Activated CD4-positive, alpha-beta T cell treated with anti-CD3 and anti-CD28 coated beads, Interleukin-10, Interleukin-2, amounts not matched to agents 100 ng/mL and 50 ng/mL, durations not matched to agents 16 hours and 8 hours (primary cell): ENCODE measurements at places on chromosomes 16 and 17.

DNA sequence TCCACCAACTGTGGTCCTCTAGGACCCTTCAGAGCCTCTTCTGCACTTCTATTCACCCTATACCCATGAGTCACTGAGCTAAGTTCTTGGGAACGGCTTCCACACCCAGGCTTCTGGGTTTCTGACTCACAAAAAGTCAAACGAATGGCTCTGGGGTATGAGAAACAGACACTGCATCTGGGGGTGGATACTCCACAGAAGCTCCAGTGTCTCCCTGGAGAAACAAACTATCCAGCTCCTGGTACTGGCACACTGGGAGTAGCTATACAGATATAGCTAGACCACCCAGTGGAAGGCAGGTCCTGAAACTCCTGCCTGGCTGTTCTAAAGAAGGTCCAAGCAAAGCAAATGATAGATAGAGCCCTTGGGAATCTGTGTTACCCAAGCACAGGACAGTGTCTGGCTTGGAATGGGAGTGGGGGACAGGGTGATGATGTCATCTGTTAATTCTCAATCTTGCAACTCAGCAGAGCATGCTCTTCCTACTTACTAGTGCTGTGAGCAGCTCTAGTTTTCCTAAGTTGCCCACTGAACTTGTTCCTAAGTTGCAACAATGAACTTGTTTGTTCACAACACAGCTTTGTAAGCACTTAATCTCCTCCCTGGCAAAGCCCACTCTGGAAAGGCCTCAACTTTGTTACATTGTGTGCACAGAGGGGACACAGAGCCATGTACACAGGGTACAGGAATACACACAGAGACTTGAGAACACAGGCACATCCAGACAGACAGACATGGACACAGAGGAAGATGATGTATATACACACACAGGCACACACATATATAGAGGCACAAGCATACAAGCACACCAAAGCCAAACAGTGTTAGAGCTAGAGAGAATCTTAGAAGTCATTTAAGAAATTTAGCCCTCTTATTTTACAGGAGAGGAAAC is 6.7 kb downstream of the MMP28 start:
- DNase-seq, result no peak

- DNase-seq, result no peak
These were observed 58.6 kb upstream of the TNRC6A start for GRCh38 chr16:24670623-24671454.

DNA sequence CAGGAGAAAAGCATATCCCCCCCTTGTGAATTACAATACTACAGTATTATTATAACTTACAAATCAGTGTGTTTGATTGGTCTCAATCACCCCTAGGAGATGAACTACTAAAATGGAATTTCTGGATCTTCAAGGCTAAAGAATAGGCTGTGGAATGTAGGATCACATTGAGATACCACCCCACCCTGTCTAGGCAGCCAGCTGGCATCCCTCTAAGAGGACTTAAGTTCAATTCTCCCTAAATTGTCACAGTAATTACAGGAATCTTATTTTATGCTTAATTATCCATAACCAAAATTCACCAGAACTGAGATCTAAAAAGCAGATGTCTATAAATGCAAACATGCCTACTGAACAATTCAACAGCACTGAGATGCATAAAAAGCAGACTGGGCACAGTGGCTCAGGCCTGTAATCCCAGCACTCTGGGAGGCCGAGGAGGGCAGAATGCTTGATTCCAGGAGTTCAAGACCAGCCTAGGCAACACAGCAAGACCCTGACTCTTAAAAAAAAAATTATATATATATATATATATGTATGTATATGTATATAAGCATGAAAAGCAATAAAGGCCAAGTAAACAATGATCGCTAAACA is 12.0 kb downstream of the AP1G1 start:
- DNase-seq, result no peak

GRCh38 chr17:44354582-44355561 is 8.8 kb downstream of the FAM171A2 start:
- DNase-seq, result peak; percentile 55

DNA sequence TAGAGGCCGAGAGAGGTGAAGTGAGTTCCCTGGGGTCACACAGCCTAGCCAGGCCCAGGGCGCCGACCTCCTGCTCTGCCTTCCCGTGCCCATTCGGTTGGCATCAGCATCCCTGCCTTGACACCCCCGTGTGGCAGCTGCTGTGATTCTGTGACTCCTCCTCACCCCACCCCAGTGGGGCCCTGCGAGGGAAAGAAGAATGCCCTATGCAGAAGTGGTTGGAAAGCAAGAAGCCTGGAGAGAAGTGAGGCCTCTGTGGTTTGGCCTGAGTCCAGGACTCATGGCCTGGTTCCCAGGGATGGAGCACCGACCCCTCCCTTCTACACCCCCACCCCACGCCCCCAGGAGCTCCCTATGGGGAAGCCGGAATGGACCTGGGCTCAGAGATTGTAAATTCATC is 296.2 kb downstream of the SEC14L1 start:
- no peak for DNase-seq
